ENCODE measurements at places on chromosomes 16 and 17.

- no peak for DNase-seq
These were observed 77.9 kb upstream of the LGALS9 start for GRCh38 chr17:27553019-27553511.

DNA sequence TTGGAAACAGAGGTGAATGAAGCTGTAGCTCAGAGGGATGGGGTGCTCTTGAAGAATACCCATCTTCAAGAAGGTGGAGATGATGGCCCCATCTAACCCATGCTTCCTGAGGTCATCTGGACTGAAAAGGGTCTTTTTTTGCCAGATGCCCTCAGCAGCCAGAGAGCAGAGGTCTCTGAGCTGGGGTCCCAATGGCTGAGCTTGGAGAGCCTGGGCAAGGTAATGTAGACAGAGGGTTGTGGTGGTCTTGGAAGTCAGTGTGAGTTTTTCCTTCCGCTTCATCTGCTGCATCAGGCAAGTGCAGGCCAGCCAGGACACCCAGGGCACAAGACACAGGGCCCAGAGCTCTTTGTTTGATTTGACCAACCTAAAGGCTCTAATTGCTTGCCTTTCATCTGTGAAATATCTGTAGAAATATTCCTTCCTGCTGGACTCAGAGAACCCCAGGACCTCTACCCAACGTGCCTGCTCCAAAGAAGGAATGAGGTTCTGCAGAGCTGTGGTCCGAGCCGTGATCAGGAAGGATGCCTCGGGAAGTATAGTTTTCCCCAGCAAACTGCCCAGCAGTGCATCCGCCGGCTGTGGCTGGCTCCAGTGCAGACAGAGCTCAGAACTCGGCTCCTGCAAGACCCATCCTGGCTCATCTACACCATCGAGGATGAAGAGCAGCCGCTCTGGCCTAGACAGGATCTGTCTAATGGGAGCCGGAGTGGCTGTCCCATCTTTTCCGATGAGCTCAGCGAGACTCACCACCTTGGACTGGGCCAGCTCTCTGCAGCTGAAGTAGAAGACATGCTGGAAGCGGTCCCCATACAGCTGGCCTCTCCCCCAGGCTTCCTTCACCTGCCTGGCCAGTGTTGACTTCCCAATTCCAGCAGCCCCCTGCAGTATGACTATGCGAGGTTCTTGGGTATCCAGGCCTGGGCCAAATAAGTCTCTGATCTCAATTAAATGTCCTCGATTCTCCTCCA lies 25.2 kb downstream of the NLRP1 start:
- no peak for DNase-seq

- DNase-seq: no peak
These were observed 23.3 kb downstream of the WIPI1 start for GRCh38 chr17:68433911-68434508.

DNA sequence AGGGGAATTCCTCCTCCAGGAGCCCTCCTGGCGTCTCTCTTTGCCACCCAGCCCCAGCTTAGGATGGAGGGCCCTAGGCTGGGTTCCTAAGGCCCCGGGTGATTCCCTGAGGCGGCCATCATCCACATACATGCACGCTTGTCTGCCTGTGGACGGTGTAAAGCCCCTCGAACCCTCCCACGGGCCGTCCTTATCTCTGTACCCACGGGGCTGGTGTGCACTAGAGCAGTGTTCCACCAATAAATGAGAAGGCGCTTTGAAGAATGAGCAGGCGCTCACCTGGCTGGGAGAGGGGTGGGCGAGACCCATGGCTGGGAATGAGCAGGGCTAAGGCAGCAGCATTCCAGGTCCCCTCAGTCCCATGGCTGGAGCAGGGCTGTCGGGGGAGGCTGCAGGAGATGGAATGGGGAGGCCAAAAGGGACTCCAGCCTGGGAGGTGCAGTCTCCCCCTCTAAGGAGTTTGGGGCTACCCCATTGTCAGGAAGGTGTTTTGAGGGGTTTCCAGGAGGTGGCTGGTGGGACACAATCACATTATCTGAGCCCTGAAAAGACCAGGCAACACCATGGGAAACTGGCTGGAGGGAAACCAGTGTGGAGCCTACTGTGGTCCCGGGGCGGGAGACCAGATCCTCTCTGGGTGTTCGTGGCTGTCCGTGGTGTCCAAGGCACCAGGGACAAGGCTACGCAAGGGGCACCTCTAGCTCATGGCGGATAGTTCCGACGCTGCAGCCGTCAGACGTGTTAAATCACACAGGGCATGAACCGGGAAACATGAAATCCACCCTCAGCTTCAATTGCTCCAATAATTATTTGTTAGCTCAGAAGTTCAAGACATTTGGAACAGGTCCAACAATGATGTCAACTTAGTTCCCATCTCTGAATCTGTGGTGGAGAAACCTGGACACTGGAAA lies 87.5 kb upstream of the DNAH17 start:
- peak; percentile 54 for DNase-seq

- DNase-seq: no peak
These were observed 2.7 kb downstream of the C16orf87 start for GRCh38 chr16:46828292-46828691.

- no peak for DNase-seq
These were observed 542 bp downstream of the CBX4 start for GRCh38 chr17:79838522-79839274.

GRCh38 chr17:39235555-39236449 lies 10.1 kb upstream of the STAC2 start:
- DNase-seq: peak; percentile 59

GRCh38 chr16:84874004-84874435 lies 54.2 kb downstream of the CRISPLD2 start:
- DNase-seq: no peak

DNA sequence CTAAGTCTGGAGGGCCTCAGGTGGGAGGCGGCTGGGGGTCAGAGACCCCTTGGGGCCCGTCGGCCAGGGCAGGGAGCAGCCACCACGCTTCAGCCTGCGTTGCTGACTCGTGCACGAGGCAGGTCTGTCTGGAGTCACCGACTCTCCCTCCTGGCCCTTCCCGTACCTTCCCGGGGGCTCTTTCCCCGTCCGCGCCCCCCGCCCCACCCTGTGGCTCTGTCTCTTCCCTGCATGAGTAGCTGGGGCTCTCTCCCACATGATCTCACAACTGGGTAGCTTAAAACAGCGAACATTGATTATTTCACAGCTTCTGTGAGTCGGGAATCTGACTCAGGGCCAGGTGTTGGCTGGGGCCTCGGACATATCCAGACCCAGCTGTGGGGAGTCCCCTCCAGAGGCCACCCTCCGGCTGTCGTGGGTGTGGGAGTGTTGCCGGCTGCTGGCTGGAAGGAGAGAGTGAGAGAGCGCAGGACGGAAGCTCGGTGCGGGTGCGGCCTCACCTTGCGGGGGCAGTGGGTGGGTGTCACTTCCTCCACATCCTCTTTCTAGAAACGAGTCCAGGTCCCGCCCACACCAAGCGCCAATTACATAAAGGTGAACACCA lies 17.3 kb downstream of the BAHCC1 start:
- DNase-seq: no peak

DNA sequence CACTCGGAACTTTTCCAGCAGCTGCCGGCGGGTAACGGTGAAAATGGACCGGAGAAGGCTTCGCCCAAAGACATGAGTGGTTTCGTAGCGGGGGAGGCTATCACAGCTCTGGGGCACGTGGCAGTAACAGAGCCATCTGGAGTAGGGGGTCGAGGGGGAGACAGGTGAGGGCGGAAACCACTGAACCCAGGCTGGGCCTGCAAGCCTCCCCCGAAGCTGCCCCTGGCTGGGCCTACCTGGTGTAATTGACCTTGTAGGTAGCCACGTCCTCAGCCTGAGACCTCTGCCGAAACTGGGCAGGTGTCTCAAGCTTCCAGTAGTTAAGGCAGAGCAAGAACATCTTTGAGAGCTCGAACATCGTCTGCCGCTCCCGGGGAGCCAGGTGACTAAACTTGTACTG lies 1.9 kb downstream of the KAT2A start:
- no peak for DNase-seq

DNA sequence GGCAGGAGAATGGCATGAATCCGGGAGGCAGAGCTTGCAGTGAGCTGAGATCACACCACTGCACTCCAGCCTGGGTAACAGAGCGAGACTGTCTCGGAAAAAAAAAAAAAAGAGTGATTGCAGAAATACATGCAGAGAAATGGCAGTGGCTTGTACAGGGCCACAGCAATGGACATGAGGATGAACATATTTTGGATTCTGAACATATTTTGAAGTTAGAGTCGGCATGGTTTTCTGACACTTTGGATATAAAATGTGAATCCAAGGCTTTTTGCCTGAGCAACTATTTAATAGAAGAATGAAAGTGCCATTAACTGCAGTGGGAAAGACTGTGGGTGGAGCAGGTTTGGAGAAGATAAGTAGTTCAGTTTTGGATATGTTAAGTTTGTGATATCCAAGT lies 35.8 kb downstream of the CPD start:
- no peak for DNase-seq

DNA sequence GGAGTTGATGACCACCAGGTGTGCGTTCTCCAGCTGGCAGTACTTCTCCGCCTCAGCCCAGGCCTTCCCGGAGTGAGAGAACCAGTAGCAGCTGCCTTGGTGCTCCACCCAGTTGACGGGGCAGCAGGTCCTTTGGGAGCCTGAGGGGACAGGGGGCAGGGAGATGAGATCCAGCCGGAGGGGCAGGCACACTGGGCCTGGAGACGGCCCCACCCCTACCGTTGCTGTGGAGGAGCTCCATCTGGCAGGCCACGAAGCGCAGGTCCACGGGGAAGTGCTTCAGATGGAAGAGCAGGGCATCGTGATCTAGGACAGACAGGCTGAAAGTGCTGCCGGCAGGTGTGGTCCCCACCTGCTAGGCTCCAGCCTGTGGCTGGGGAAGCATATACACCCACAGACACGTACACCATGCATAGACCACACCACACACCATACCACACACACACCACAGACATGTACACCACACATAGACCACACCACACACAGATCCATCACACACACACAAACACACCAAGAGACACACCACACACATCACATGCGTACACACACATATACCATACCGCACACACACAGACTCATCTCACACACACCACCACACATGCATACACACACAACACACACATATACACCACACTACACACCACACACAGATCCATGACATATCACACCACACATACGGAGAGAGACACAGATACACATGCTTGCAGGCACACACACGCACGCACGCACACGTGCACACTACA lies 7.4 kb downstream of the ASGR2 start:
- DNase-seq: no peak

DNA sequence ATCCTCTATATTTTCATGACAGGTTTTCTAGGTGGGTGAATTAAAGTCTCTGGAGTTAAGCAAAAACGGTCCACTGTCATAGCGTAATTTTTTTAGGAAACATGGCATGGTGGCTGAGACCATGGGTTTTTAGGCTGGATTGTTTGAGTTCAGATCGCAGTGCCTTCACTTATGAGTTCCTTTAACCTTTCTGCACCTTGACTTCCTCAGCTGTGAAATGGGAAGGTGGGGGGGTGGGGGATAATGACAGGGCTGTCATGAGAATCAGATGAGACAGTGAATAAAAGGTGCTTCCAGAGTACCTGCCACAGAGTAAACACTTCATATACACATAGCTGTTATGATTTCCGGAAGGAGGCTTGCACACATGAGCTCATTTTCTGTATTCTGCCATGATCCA lies 11.8 kb downstream of the PRCD start:
- DNase-seq: no peak

DNA sequence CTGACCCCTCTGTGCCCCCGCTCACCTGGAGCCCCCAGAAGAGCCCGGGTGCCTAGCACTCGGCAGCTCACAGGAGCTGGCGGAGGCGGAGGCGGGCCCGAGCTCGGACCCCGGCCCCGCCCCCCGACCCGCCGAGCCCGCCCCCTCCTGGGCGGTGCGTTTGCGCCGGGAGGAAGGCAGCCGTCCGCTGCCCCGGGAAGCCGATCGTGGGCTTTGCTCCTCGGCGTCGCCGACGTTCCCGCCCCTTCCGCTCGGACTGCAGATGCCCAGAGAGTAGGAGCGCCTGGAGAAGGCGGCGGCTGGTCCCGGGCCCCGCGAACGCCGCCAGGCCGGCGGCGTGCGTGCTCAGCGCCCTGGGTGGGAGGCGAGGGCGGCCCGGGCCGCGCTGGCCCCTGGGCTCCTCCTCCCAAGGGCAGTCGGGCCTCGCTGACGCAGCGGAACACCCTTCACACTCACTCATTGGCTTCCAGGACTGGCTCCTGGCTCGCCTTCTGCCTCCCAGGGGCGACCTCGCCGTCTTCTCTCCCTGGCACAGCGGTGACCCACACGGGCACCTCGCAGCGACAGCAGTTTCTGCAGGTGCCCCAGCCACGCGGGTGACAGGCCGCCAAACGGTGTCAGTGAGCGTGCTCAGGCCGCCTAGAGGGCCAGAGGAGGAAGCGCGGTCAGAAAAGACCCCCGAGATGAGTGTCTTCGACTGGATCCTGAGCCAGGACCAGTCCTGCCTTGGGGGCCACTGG lies at the start of gene PLSCR3:
PLSCR3 (minus strand) TSS at position 74 of the 740 bp plus-strand sequence. CDS start 415 bp downstream, outside the sequence.
- DNase-seq: peak; percentile 77

- no peak for DNase-seq
These were observed 5.4 kb upstream of the HAP1 start for GRCh38 chr17:41739661-41740352.

GRCh38 chr16:49825041-49825440 lies 30.9 kb downstream of the ZNF423 start:
- peak; percentile 62 for DNase-seq

- DNase-seq: no peak
These were observed 10.2 kb upstream of the FAM83G start for GRCh38 chr17:19014628-19015215.

GRCh38 chr16:74146643-74147042 lies 150.0 kb upstream of the PSMD7 start:
- DNase-seq: no peak

GRCh38 chr16:65875381-65876055 lies 491.0 kb upstream of the CDH5 start:
- DNase-seq: no peak

- DNase-seq: no peak
These were observed 1.7 kb upstream of the MMP25 start for GRCh38 chr16:3044708-3045107.

DNA sequence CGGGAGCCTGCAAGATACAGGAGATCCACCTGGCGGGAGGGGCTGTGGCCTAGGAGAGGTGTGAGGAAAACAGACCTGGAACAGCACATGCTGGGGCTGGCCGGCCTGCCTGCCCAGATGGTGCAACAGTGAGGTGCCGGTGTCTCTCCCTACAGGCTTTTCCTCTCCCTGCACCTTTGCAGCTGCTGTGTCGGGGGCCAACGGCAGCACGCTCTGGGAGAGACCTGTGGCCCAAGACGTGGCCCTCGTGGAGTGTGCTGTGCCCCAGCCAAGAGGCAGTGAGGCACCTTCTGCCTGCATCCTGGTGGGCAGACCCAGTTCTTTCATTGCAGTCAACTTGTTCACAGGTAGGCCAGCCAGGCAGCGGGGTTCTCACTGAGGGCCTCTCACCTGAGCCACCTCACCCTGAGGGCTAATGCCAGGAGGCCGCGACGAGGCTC lies 15.9 kb downstream of the RGS11 start:
- DNase-seq: no peak

GRCh38 chr16:50476486-50477255 lies 71.5 kb upstream of the NKD1 start:
- DNase-seq: no peak

GRCh38 chr16:56371660-56371937 lies 53.7 kb downstream of the AMFR start:
- no peak for DNase-seq

GRCh38 chr17:27518048-27518447 lies 61.8 kb downstream of the KSR1 start:
- DNase-seq: no peak

GRCh38 chr17:4597975-4598374 lies 13.6 kb downstream of the SMTNL2 start:
- DNase-seq: no peak
